Activated CD8-positive, alpha-beta memory T cell treated with anti-CD3 and anti-CD28 coated beads, Interleukin-2, amount 50 U/mL, for 48 hours (primary cell): ENCODE measurements at places on chromosomes 3 and 15.

GRCh38 chr3:171372694-171373093 is 87.5 kb downstream of the TNIK start:
- no peak for DNase-seq

DNA sequence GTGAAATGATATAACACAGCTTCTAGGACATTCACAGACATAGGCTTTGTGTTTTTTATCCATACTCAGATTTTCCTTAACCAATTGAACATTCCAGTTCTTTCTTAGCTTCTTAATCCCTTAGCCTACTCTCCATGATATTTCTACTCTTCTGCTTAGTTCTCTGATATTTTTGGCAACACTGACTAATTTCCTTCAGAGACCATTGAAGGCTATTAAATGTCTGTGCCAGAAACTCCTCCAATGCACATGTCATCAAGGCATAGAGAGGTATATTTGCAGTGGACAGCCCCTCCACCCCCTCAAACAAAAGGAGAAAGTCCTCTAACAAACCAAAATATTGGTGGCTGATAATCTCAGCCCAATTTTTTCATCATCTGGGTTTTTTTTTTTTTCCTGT is 105.9 kb upstream of the TSC22D2 start:
- DNase-seq, result no peak

- DNase-seq, result no peak
These were observed 95.2 kb downstream of the SPATA16 start for GRCh38 chr3:173045770-173046382.

GRCh38 chr3:151357463-151357850 is 27.1 kb downstream of the P2RY12 start:
- DNase-seq, result no peak

DNA sequence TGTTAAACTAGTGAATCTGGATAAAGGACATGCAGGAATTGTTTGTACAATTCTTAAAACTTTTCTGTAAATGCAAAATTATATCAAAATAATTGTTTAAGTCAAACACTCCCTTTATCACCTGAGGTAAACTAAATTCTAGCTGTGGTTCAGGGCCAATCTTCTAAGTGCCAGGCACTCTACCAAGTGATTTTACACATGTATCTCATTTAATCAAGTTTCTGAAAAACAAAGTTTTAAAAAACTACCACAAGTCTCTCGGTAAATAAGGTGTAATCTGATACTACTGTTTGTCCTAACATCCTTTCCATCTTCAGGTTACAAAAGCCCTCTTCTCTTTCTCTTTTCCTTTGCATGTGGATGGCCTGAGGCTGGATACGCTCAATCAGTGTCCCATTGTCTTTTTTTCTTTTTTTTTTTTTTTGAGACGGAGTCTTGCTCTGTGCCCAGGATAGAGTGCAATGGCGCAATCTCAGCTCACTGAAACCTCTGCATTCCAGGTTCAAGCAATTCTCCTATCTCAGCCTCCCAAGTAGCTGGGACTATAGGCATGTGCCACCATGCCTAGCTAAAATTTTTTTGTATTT is 19.3 kb downstream of the IFT80 start:
- no peak for DNase-seq

GRCh38 chr3:67018789-67019526 is 20.9 kb downstream of the KBTBD8 start:
- DNase-seq, result no peak

DNA sequence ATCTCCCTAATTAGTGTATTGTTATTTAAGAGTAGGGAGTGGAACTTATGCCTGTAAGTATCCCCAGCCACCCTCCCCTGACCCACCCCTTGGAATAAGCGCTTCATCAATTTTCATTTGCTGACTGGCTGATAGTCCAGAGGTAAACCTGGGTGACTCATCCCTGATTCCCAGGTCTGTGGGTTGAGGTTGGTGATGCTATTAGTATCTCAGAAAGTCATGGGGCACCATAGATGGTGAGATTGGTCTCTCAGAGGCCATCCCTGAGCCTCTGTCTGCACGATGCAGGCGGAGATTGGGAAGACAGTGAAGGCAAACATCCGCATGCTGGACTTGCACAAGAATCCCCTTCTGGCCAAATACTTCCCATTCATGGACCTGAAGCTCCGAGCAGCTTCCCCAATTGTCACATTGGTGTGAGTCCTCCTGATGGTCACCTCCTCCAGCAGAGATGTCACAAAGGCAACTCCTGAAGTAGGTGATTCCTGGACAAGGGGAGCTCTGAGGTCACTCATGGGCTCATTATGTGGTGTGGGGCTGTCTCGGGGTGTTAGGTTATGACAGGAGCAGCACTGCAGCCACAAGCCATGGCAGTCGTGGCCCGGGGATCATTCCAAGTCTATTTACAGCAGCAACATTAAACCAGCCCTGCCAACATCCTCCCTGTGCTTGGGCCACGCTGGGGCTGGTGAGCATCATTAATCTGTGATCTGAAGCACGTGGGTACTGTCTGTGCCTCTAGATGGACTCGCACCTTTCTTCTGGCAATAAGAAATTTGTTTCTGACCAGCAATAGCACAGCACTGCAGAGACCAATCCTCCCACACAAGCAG is 6.8 kb upstream of the TXNRD3 start:
- DNase-seq, result no peak

DNA sequence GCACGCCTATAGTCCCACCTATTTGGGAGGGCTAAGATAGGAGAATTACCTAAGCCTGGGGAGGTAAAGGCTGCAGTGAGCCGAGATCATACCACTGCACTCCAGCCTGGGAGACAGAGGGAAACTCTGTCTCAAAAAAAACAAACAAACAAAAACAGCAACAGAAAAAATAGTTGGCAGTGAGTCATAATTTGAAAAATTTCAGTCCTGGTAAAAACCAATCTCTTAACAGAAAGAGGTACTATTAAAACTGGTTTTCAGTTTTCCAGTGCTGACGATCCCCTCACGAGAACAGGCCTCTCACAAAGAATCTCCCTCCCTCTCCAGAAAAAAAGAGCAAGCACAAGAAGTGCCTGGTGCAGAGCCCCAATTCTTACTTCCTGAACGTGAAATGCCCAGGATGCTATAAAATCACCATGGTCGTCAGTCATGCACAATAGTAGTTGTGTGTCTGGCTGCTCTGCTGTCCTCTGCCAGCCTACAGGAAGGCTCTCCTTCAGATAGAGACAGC is 22.8 kb upstream of the MAP4 start:
- no peak for DNase-seq

GRCh38 chr3:99714146-99714545 is 75.8 kb downstream of the COL8A1 start:
- no peak for DNase-seq

DNA sequence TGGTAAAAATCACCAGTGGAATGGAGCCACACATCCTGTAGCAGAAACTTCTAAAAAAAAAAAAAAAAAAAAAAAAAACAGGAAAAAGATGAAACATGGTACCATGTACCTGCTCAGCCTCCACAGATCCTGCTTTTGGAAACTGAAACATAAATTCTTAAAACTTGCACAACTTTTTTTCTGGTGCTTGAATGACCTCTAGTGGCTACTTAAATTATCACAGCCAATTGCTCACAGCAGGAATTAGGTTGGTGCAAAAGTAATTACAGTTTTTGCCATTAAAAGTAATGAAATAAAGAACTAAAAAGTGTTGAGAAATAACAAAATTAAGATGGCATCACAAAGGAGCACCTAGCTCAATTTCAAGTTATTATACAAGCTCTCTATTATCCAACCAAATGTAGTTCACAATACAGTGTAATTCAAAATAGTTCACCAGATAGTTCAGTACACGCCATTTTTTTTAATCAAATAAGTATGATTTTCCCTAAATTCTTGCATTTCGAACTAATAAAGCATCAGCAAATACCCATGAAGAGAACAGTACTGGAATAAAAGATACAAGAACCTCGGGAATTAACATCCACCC is 80.6 kb downstream of the ULK4 start:
- DNase-seq, result no peak

DNA sequence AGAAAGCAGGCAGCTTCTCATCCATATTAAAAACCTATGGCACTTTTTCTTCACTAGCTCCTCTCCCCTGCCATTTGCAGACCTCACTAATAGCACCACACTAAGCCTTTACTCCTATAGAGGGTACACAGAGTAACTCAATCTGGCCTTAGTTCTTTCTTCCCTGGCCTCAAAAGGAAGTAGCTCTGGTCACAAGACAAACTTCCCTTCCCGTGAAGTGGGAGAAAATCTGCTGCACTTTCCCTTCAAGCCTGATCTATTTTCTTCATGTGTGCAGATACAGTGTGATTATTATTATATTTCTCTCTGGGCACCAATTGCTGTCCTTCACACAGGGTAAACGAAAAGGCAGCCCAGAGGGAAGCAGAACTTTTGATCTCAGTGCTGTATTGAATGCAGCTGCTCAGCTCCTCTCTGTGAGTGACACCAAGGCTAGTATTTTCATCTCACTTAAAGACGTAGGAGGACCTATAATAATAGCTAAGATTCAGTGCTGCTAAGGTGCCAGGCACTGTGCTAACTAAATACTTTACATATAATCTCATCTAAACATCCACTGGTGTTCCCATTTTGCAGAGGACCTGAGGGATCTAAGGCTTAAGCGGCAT is 61.9 kb upstream of the RASGRP1 start:
- DNase-seq, result no peak

GRCh38 chr15:34973512-34973911 is 4.0 kb upstream of the AQR start:
- no peak for DNase-seq

DNA sequence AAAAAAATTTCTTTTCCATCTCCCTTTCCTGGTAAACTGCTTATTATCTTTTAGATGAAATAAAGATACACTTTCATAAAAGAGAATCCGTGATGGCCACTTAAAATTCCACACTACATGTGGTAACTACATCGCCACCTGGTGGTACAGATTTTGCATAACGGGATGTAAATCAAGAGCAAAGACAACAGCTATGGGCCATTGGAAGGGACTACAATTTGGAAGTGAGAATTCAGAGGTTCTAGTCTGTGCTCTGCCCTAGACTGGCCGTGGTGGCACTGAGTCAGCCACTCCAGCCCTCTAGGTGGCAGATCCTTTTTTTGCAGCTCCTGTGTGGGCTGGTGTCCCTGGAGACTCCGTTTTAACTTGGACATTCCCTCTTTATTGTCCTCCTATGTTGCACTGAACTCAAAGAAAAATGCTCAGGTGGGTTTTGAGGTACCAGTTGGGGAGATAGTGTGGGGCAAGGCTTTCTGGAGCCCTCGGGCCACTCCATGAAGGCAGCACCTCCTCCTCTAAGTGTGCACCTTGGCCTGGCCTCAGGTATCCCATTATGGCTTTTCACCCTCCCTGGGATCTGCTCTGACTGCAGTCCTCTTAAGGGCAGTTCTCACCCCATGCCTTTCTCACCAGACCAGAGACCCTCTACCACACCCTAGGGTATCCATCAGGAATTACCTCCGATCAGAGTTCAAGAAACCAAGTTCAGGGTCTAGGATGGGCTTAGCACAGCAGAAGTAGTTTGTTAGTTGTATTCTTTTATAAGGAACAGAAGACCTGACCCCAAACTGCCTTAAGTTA is 54.9 kb downstream of the SPSB4 start:
- DNase-seq, result peak; percentile 67
